ENCODE measurements at places on chromosomes 4 and X. TPM values are rescaled to one million over a fixed set of nuclear protein-coding genes. Genes with fewer than 3 reads are reported as not detected.
A peak's percentile ranks its signal among the peaks of the same experiment; 100 is the strongest.

The EVC gene
- 24.0 TPM for total RNA-seq

The FGFRL1 gene
- total RNA-seq: 48.2 TPM

The GAGE12G gene
- total RNA-seq: not detected

The METAP1 gene
- total RNA-seq: 78.7 TPM

The OTC gene
- not detected for total RNA-seq

The SLC49A3 gene
- not detected for total RNA-seq

DNA sequence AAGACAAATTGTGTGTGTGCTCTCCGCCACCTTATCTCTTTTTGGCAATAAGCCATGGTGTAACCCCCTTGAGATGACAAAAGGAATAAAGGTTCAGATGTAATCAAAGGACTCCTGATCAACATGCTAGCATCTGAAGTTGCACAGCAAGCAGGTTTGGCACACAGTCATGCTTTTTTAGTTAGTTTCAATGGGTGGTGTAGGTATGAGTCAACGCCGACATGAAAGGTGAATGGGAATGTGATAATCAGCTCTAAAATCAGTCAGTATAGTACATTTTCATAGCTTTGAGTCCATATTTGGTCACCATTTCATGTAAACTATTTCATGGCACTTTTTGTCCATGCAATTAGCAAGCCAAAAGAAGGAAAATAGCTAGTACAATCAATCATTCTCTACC, 50.4 kb upstream of the ETNPPL start:
- no peak for DNase-seq

GRCh38 chr4:103074744-103075434, 1.7 kb downstream of the SLC9B2 start:
- DNase-seq: no peak

GRCh38 chrX:46649421-46650260, 76.1 kb downstream of the CHST7 start:
- no peak for DNase-seq

GRCh38 chrX:80807606-80807991, 2.1 kb downstream of the BRWD3 start:
- DNase-seq: peak; percentile 15

- DNase-seq: no peak
Observed at GRCh38 chrX:23263892-23264291, 70.8 kb upstream of the PTCHD1 start.
